ENCODE measurements at places on chromosomes 11 and 22. TPM values are rescaled to one million over a fixed set of nuclear protein-coding genes. Genes with fewer than 3 reads are reported as not detected.
A peak's percentile ranks its signal among the peaks of the same experiment; 100 is the strongest.

DNA sequence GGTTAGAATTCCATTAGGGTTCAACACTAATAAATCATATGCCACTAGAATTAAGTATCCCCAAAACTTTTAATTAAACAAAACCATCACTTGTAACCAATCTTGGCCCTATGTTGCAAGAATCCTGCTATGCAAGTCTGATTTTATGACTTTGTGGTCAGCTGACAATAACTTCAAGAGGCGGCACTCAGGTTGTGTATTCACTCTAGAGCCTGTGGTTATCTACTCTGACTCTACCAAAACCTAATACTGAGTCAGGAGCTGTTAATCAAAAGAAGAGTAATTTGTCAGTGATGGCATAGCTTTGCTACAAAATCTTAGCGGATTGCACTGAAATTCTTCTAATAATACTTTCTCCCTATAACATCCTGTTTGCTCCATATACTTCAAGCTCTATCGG is 253.7 kb downstream of the AASDHPPT start:
- no peak for DNase-seq

GRCh38 chr22:36010882-36011281 is 17.7 kb downstream of the RBFOX2 start:
- DNase-seq, result no peak

Gene POU2AF2
- not detected for total RNA-seq

- DNase-seq, result no peak
These were observed 122.2 kb upstream of the TRPC6 start for GRCh38 chr11:101705972-101706371.

Gene ADAMTS8
- total RNA-seq, result 7.3 TPM

DNA sequence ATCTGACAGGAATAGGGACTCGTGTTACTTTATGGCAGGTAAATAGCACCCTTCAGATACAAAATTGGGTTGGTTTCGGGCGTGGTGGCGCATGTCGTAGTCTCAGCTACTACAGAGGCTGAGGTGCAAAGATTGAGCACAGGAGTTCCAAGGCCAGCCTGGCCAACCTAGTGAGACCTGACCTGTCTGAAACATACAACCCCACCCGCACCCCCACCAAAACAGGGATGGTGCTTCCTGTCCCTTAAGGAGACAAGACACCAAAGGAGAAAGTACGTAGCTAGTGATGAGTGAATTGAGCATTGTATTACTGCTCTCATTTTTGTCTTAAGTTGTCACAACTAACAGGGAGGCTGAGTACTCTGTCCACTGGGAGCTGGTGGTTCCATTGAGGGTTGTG is 14.1 kb downstream of the RBM4 start:
- DNase-seq, result no peak

GRCh38 chr11:8207080-8208000 is 38.5 kb upstream of the RIC3 start:
- DNase-seq, result no peak

Gene DMC1
- total RNA-seq, result 0.26 TPM

DNA sequence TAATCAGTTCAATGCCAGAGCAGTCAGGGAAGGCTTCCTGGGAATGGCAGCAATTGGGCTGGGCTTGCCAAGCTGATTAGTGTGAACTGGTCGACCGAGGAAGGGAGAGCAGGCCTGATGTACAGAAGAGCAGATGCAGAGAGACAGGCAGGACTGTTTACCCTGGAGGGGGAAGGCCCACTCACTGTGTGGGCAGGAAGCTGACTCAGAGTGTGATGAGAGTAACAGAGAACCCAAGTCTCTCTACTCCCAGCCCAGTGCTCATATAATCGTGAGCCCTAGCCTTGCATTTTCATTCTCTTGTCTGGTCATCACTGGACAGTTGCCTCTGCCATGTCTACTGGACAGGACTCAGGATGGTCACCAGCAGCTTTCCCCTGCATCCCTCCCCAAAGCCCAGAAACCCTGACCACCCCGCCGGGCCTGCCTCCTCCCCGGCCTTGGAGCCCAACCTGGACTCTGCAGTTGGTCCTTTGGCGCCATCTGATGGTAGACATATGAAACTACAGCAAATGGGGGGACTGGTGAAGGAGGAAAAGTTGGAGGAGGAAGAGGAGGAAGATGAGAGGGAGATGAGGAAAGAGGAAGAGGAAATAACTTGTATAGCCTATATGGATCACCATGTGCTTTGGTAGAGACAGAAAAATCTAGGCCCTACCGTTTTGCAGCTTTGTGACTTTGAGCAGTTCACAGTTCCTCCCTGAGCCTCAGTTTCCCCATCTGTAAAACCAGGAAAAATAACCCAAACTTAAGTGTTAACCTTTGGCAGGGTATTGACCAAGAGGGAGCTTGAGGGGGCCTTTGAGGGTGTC is 43.4 kb upstream of the PRDM11 start:
- peak; percentile 47 for DNase-seq

DNA sequence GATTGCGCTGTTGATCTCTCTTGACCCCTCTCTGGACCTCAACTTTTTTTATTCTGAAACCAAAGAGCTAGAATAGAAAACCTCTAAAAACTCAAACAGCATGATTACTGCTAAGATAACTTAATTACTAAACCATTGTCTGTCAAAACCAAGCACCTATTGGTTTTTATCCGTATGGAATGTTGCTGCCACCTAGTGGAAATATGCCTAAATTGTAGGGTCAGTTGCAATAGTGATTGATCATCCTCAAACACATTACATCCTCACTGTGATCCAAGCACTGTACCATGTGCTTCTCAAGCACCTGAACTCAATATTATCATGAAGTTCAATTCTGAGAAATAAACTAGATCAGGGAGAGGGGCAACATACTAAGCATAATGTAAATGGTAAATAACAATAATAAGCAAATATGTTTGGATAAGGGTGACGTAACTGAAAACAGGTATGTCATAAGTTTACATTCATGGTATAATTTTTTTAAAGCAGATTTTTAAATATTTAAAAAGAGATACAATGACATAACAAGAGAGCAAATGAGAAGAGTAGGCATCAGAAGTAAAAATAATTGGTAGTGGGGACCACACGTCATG is 3.8 kb upstream of the OR5A2 start:
- no peak for DNase-seq

- DNase-seq, result no peak
These were observed 58.3 kb downstream of the CD44 start for GRCh38 chr11:35197292-35197691.

Gene AQP11
- total RNA-seq, result 0.73 TPM

Data from uterus (tissue), 4 donors.